ENCODE measurements at places on chromosomes 13 and 19. TPM values are rescaled to one million over a fixed set of nuclear protein-coding genes. Genes with fewer than 3 reads are reported as not detected.

DLEU7 gene
- not detected for polyA plus RNA-seq

- DNase-seq = no peak
These were observed 316.0 kb downstream of the PCDH9 start for GRCh38 chr13:66914155-66914554.

CFAP97D2 gene
- polyA plus RNA-seq = not detected

- DNase-seq = no peak
These were observed 60.2 kb upstream of the RAP2A start for GRCh38 chr13:97373787-97374186.

NLRP9 gene
- polyA plus RNA-seq = not detected

SELENOV gene
- not detected for polyA plus RNA-seq

Measured in heart right ventricle (tissue), 16 donors.